CD8-positive, alpha-beta T cell (primary cell): ENCODE measurements at places on chromosomes 5 and 9.

DNA sequence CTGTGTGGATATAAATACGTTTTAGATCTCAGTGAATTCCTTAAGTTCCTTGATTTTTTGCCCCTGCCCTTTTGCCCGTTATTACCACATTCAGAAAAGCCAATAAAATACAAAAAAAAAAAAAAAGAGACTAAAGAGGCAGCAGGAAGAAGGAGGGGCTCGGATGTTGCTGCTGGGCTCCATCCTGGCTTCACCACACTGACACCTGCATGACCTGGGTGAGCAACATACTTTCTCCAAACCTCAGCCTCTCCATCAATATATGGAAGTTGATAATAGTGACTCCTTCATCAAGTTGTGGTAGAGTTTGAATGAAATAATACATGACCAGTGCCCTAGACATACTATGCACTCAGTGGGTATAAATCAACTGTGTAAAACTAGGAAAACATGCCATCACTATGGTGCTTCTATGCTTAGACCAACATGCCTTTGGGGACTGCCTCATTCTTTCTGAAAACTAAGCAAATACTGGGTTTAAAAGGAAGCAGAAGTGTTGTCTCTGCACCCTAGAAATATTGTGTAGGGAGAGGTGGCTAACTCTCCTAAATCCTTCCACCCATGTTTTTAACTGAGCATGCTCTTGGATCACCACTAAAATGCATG is 243.0 kb downstream of the PIK3R1 start:
- peak; percentile 38 for DNase-seq

GRCh38 chr9:131982671-131983239 is 96.9 kb downstream of the MED27 start:
- DNase-seq, result no peak

GRCh38 chr5:33184367-33184766 is 256.4 kb upstream of the TARS1 start:
- DNase-seq, result no peak

GRCh38 chr9:127683723-127684122 is 23.1 kb upstream of the CFAP157 start:
- no peak for DNase-seq

GRCh38 chr9:128389395-128390149 is 18.4 kb downstream of the URM1 start:
- DNase-seq, result no peak

- peak; percentile 65 for DNase-seq
Observed at GRCh38 chr5:179806250-179807048, at the start of gene MGAT4B. MGAT4B (minus strand) TSS chr5:179806866; CDS start chr5:179806583, 283 bp downstream.

- DNase-seq, result no peak
Observed at GRCh38 chr5:130514984-130515690, 610.9 kb downstream of the CHSY3 start.

- DNase-seq, result no peak
Observed at GRCh38 chr9:18143073-18143745, 330.7 kb upstream of the ADAMTSL1 start.

DNA sequence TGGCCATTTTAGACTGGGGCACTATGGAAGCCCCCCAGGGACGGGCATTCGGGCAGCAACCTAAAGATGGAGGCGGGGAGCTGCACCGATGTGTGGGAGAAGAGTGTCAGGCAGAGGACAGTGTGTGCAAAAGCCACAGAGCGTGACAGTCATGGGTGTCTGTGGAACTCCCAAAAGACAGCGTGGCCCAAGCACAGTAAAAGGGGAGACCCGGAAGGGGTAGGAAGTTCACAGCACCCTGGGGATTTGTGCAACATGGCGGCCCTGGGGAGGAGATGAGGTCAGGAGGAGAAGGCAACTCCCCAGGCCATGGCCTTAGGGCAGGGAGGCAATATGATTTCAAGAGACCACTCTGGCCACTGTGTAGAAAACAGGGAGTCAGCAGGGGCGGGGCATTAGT is 38.9 kb upstream of the FGF1 start:
- no peak for DNase-seq

GRCh38 chr5:151885138-151885908 is 39.3 kb downstream of the GLRA1 start:
- DNase-seq, result no peak

GRCh38 chr5:169812786-169813185 is 167.5 kb downstream of the INSYN2B start:
- DNase-seq, result no peak

GRCh38 chr5:58640011-58640410 is 57.1 kb downstream of the RAB3C start:
- no peak for DNase-seq

- no peak for DNase-seq
Observed at GRCh38 chr9:38638881-38639576, 18.6 kb upstream of the ANKRD18A start.

GRCh38 chr5:80318212-80318611 is 1.6 kb upstream of the SPZ1 start:
- no peak for DNase-seq

DNA sequence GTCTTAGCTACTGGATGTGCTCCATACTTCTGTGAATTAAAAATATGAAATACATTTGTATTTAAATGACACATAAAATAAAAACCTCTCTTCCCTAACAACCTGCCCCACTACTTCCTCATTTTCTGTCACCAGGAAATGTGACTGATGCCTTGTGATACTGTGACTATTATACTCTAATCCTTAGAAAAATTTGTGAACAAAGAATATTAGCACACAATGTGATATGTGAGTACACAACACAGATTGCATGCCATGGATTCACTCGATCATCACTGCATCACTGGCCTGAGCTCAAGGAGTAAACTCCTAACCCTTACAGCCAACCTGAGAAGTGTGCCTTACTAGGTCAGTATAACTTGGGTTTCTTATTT is 281.0 kb downstream of the EFNA5 start:
- DNase-seq, result no peak

GRCh38 chr5:145101246-145101645 is 733.9 kb downstream of the PRELID2 start:
- no peak for DNase-seq

DNA sequence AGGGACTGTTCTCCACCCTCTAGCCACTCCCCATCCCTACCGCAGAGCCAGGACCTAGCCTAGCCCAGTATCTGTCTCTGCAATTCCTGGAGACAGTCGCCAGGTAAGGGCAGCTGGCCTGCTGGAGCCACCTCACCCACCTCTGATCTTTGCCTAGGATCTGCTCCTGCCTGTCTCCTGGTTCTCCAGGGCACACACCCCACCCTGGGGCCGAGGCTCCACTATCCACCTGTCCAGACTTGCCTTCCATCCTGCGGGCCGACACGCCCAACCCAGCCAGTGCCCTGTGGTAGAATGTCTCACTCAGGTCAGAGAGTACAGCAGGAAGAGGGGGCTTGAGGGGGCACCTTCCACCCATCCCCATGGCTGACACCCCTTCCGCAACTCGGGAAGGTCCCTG is 15.7 kb upstream of the AQP7 start:
- no peak for DNase-seq

- DNase-seq, result no peak
Observed at GRCh38 chr5:154485850-154486426, 7.9 kb upstream of the HAND1 start.

DNA sequence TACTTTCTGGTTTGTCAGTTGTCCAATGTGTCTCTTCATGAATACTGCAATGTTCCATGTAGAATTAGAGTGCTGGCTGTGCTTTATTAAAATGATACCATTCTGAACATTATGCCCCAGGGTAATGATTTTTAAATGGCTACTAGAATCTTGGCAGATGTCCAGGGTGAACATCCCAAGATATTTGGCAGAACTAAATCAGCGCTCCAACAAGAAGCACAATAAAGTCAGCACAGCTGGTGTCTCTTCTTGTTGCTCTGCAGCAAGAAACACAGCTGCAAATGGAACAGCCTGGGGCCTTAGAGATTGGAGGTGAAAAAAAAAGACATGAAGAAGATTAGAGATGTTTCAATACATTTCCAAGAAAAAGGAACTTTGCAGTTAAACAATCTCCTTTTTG is 248.3 kb downstream of the CDH18 start:
- no peak for DNase-seq

DNA sequence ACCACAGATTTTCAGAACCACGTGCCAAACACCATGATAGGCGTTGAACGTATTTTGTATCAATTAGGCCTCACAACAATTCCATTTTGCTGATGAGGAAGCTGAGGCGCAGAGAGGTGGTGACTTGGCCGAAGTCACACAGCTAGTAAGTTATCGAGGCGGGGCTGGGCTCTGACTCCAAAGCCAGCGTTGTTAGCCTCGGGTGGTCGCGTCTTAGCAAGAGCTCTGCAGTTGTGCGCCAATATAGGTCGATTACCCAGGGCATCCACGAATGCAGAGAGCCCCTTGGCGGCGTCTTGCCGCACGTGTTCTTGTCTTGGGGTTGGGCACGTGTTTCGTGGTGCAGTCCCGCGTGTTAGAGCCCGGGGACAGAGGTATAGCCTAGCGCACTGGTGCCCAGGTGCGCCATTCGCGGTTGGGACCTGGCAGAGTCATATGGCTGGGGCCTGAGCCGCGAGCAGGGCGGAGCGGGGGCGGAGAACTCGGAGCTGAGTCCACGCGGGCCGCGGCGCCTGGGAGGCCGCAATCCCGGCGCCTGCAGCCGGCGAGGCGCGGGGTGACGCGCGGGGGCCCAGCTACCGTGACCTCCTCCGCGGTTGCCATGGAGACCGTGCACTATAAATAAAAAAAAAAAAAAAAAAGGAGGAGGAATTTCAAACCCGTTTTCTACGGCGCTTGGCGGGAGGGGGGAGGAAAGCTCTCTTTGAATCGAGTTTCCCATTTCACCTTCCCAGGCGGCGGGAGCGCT is 62.3 kb downstream of the CXXC5 start:
- DNase-seq, result peak; percentile 82

GRCh38 chr5:107739661-107740060 is 68.9 kb upstream of the EFNA5 start:
- no peak for DNase-seq

GRCh38 chr5:96370976-96371375 is 62.1 kb downstream of the PCSK1 start:
- no peak for DNase-seq

- DNase-seq, result no peak
Observed at GRCh38 chr5:32357658-32358057, 44.9 kb upstream of the MTMR12 start.

DNA sequence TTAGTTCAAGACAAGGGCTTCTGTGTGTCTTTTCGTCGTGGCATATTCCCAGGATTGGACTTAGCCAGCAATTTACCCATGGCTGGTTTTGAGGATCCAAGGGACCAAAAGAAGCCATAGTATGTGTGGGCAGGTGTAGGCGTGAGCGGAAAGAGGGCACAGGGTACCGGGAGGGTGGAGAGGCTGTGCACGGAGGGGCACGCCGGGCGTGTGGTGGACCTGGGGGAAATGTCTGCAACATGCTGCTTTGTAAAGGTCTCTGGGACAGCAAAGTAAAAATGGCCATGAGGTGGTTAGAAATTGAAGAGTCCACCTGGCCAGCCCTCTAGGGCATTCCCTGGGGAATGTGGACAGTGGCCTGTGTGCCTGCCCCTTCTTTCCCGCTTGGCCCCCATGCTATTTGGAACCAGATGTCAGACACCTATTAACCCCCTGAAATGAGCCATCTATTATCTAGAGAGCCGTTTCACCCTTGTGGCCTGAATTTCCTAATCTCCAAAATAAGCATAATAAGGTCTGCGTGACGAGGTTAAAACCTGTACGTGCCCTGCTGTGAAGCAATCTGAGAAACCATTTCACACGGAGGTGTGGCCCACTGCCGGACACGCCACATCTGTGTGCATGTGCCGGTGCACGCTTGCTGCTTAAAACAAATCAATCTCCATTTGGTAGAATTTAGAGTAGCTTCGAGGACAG is 5.1 kb downstream of the FLT4 start:
- DNase-seq, result no peak

DNA sequence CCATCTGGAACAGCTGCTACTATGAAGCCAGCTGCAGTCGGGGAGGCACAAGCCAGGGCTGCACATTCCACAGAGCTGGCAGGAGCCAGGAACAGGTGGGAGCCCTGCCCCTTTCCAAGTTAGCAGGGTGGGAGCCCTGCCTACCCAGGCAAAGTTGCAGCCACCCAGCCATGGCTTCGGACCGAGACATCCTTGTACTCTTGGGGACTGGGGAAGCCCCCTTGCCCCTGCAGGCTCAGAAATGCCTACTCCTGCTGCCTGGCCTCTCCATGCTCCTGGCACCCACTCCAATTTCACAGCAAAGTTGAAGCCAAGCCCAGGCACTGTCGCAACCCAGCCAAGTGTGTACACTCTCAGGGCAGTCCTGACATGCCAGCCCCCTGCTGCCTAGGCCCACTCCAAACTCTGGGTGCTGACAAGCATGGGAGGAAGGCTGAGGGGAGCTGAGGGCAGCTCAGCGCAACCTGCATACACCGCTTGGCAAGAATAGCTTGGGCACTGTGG is 165.1 kb downstream of the RNF180 start:
- DNase-seq, result no peak

- no peak for DNase-seq
Observed at GRCh38 chr9:99261923-99262322, 39.8 kb downstream of the SEC61B start.

DNA sequence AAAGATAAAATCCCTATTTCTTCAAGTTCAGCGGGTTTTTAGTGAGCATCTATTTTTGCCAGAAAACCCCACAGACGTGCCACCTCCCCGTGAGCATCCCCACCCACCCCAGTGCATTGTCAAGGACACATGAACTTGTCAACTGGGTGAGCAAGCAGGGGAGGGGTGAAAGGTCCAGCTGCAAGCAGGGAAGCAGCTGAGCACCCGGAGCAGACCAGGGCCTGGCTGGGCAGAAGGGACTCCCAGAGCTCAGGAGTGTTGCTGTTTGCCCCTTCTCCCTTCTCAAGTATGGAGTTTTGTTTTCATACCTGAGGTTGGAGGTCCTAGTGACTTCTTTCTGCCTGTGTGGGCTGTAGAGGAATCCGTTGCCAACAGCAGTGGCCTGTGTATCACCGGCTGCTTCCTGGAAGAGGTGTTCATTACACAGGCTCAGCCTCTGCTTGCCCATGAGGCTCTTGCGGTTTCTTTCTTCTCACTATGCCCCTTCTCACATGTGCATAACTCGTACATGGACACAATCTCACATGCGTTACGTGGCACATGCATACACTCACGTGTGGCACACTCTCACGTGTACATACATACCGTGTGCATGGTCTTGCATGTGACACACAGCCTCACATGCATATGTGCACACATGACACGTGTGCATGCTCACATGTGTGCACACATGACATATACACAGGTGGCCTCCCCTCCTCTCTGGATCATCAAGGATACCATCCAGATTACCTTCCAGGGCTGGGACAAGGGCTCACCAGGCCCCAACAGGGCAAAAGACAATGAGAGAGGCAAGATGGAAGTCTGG is 126.7 kb downstream of the MVB12B start:
- DNase-seq, result no peak

GRCh38 chr5:7878381-7878873 is 9.5 kb downstream of the MTRR start:
- no peak for DNase-seq

GRCh38 chr5:42591015-42591414 is 165.6 kb upstream of the CCDC152 start:
- no peak for DNase-seq
